ENCODE measurements at places on chromosomes 3 and 15. TPM values are rescaled to one million over a fixed set of nuclear protein-coding genes. Genes with fewer than 3 reads are reported as not detected.

- DNase-seq, result no peak
Measured at GRCh38 chr3:49343163-49343562, 3.3 kb upstream of the USP4 start.

SHISA5 gene
- 74.9 TPM for total RNA-seq

CKMT1A gene
- not detected for total RNA-seq

- no peak for DNase-seq
Measured at GRCh38 chr3:112464264-112464663, 35.0 kb downstream of the BTLA start.

C3orf49 gene
- not detected for total RNA-seq
